Epithelial cell of proximal tubule (primary cell): ENCODE measurements at places on chromosomes 12 and 14. TPM values are rescaled to one million over a fixed set of nuclear protein-coding genes. Genes with fewer than 3 reads are reported as not detected.

The MYH6 gene
- total RNA-seq: not detected in 2 replicates

DNA sequence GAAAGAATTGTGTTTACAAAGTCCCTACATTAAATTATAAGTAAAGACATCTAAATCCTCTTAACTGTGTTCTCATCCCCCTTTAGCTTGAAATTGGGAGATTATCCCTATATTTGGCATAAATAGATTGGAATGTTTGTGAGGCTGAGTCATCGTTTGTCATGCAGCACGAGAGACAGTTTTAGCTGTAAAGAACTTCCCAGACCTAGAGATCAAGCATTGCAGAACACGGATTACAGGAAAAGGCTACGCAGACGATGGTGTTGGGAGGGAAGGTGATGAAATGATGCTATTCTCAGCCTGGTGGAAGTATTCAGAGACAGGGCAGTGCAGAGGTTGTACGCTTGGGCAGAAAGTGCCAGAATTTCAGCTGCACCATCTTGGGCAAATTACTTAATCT, 93.8 kb downstream of the PTPRB start:
- peak; percentile 33 for DNase-seq

GRCh38 chr12:11273449-11273848, 3.9 kb upstream of the PRB3 start:
- no peak for DNase-seq

The FSCB gene
- not detected in 2 replicates for total RNA-seq

The AQP6 gene
- not detected in 2 replicates for total RNA-seq

GRCh38 chr12:13680916-13681315, 300.5 kb downstream of the GRIN2B start:
- DNase-seq: no peak

- DNase-seq: no peak
Measured at GRCh38 chr14:33017016-33017415, 78.3 kb downstream of the NPAS3 start.

DNA sequence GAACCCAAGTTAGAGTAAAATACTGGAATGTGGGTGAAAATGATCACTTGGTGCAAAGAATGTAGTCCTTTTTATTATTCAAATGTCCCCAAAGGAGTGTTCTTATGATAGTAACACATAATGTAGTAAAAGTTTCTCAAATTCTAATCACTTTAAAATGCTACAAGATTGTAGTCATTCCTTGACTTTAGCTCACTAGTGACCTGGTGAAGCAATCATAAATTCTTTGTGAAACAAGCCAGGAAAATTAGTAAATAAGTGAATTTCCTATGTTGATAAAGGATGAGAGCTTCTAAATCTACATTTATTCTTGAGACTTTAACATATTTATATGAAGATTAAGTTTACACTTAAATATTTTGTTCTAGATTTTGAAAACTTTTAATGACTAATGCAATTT, 30.7 kb upstream of the SLC17A8 start:
- DNase-seq: no peak

DNA sequence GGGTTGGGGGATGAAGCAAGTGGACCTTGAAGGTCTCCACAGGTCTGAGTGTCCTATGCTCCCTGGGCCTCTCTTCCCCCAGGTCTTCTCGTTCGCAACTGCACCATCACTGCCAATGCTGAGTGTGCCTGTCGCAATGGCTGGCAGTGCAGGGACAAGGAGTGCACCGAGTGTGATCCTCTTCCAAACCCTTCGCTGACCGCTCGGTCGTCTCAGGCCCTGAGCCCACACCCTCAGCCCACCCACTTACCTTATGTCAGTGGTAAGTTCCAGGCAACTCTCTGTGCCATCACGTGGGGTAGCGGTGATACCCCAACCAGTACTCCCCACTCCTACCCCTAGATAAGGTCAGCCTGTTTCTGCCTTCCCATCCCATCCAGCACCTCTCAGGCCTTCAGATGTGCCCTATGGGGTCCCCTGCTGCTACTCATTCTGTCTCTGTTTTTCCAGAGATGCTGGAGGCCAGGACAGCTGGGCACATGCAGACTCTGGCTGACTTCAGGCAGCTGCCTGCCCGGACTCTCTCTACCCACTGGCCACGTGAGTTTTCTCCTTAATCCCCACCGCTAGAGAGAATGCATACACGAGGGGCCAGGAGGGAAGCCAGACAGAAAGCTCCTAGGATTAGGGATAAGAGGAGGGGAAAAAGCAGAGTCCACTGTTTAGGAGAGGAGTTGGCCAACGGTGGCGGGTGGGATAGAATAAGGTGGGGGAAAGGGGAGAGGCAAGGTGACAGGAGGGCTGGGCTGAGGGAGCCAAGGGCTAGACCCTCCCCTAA, 1.6 kb upstream of the TAPBPL start:
- DNase-seq: no peak

- peak; percentile 86 for DNase-seq
Measured at GRCh38 chr12:12803186-12803585, 10.0 kb upstream of the DDX47 start.

GRCh38 chr14:53161758-53162435, 8.8 kb upstream of the DDHD1 start:
- no peak for DNase-seq

The ZFYVE26 gene
- total RNA-seq: 11.4 and 11.9 TPM in 2 replicates

GRCh38 chr12:78099806-78100205, 269.1 kb downstream of the NAV3 start:
- no peak for DNase-seq

The TTC7B gene
- 43.6 and 82.6 TPM in 2 replicates for total RNA-seq

DNA sequence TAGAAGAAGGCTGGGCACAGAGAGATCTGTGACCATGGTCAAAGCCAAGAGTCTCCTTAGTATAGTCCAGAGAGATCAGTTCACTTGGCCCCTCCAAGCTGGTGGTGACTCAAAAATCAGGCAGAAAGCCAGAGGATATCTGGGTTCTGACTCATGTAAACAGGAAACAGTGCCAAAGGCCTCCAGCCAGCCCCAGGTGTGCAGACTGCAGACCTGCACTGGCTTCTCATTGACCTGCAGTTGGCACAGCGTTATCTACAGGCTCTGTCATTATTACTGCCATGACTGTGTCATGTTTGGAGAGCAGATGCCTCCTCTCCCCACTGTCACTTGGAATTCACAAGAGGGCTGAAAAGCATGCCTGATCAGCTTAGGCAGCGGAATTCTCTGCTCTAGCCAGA, 295.7 kb upstream of the PRKD1 start:
- DNase-seq: peak; percentile 83

DNA sequence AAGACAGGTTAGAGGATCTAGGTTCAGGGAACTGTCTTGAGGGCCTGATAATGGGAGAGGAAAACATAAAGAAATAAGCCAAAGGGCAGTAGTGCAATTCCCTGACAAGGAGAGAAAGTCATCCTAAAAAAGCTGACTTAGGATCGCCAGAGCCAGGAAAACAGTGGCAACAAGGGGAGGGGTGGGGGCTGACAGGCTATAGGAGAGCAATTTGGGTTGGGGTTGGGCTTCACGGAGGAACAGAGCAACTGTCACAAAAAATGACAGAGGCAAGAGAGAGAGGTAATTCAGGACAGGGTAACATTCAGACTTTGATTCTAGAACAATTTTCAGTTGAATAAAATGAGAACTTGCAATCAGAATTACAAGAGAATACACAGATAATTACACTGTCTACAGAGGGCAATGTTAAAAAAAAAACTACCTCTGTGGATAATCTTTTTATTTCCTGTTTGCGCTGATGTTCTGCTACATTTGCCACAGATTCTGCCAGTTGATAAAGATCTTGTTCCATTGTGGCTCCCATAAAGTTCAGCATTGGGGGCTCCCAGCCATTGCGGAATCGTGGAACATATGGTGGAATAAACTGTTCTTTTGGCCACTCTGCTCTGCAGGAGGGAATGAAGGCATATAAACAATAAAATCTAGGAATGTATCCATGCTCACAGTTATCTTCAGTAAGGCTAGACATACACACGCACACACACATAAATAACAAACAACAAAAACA, 138.6 kb downstream of the EPS8 start:
- DNase-seq: no peak

- peak; percentile 79 for DNase-seq
Measured at GRCh38 chr12:98635657-98636323, 8.8 kb downstream of the IKBIP start.

DNA sequence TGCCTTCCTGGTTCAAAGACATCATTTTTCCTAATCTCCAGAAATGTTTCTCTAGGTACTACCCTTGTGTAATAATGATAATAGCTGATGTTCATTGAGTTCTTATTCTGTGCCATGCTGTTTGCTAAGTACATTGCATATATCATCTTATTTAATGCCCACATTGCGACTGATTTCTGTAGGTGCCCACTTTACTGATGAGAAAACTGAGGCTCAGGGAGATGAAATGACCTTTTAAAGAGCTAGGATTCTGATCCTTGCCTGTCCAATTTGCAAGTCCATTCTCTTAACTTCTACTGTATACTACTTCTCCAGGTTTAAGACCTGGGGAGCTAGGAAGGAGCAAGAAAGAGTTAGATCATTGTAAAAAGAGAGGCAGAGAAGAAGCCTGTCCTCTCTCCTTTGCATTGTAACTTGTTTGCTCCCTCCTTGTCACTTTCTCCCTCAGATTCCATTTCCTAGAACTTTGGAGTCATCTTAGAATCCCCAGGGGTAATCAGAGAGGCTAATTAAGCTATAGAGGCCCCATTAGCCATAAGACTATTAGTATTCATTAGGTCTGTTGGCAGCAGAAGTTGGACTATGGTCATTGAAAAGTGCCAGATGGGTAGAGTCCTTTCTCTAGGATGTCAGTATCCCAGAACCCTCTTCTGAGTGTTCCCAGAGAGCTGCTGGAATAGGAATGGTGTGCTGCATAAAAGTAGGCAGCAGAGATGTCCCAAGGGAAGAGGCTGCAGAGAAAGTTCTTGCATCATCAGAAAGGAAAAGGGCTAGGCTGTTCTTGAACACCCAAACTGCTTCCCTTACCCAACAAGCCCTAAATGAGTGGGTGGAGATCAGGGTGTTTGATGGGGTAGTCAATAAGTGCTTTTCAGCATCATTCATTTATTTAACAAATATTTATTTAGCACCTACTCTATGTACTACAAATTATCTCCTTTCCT, 3.1 kb downstream of the DGKA start:
- no peak for DNase-seq
